Activated T-helper 17 cell treated with anti-CD3 and anti-CD28 coated beads, Interleukin-2, amount 50 U/mL, for 72 hours (primary cell): ENCODE measurements at places on chromosomes 12 and 14. TPM values are rescaled to one million over a fixed set of nuclear protein-coding genes. Genes with fewer than 3 reads are reported as not detected.

The KRT86 gene
- total RNA-seq: 0.56 TPM

The IRAK3 gene
- total RNA-seq: 1.8 TPM

The TMPRSS12 gene
- not detected for total RNA-seq

The SIX1 gene
- not detected for total RNA-seq

The MYH6 gene
- total RNA-seq: 0.82 TPM

The VSIG10 gene
- total RNA-seq: 5.9 TPM

The SLC35F4 gene
- total RNA-seq: not detected

The BIN2 gene
- total RNA-seq: 45.8 TPM

The NELL2 gene
- 106 TPM for total RNA-seq

The P2RX7 gene
- 3.8 TPM for total RNA-seq

The SMIM41 gene
- total RNA-seq: not detected

The E2F7 gene
- 13.6 TPM for total RNA-seq

The BDKRB1 gene
- total RNA-seq: not detected
